Smooth muscle cell of the umbilical artery (primary cell): ENCODE measurements at places on chromosomes 16 and 17. TPM values are rescaled to one million over a fixed set of nuclear protein-coding genes. Genes with fewer than 3 reads are reported as not detected.

IRF8 gene
- total RNA-seq = not detected in 2 replicates

OR4D1 gene
- not detected in 2 replicates for total RNA-seq

TBC1D28 gene
- not detected in 2 replicates for total RNA-seq

SLFN11 gene
- total RNA-seq = 30.3 and 63.5 TPM in 2 replicates

FNDC8 gene
- total RNA-seq = not detected in 2 replicates

GPR179 gene
- under 0.01 and 0.14 TPM in 2 replicates for total RNA-seq

SEPTIN12 gene
- total RNA-seq = not detected in 2 replicates

KIFC3 gene
- 69.2 and 87.7 TPM in 2 replicates for total RNA-seq
